IPS-NIHi11 (cell line): ENCODE measurements at places on chromosomes 2 and 18.

DNA sequence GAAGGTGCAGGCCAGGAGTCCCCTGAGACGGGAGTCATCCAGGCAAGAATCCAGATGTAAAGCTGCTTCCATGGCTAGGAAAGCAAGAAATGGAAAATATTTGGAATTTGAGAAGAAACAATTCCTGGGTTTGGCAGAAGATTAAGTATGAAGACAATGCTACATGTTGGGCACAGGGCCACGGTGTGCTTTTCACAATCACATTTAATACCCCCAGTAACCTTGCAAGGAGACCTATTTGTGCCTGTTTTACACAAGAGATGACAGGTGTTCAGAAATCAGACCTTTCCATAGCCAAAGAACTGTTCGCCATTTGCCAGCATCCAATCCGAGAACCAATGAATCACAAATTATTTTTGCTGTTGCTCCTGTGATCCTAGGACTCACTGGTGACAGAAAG, 50.5 kb downstream of the KCTD1 start:
- no peak for DNase-seq

- DNase-seq, result peak; percentile 14
Observed at GRCh38 chr18:62183578-62184195, 3.2 kb downstream of the PIGN start.

DNA sequence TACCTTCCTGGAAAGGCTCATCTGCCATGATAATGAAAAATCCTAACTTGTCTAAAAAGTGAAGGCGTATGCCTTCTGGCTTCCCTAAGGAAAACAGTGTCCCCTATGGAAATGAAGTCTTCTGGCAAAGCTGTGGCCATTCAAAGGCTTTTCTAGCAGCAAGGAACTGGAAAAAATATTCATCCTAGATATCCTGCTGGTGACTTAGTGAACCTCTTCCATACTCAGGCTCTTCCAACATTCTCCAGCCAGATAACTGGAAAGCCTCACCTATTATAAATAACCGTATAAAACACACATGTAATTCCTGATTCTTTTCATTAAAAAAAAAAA, 84.7 kb downstream of the RBMS1 start:
- DNase-seq, result no peak

- no peak for DNase-seq
Observed at GRCh38 chr18:76838182-76838581, 15.8 kb downstream of the ZNF236 start.

DNA sequence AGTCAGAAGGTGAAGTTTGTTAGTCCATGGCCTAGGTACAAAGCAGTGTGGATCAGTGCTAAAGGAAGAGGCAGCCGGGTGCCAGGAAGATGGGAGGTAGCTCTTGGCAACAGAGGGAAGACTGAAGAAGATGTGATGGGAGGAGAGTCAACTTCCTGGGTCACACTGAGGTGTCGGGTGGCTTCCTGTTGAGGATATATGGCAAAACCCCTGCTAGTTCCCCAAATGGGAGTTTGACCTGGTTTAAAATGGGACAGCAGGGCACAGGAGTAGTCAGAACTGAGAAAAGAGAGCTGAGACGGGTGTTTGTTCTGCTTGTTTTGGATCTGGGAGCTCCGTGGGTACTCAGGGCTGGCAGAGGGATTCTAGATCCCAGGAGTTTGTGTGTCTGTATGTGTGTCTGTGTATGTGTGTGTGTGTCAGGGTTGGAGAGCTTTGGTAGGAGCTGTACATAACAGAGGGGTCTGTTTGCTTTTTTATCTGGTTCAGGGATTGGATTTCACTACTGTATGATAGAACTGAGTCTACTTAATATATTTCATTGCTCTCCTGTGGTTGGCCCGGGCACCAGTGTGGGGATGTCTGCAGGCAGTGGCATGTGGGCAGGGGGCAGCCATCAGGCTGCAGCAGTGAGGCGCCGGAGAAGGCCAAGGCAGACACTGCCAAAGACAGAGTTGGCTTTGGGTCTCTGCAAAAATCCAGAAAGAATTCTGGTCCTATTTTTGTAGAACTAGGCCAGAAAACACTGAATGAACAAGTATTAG, 17.1 kb downstream of the MXD1 start:
- DNase-seq, result no peak

DNA sequence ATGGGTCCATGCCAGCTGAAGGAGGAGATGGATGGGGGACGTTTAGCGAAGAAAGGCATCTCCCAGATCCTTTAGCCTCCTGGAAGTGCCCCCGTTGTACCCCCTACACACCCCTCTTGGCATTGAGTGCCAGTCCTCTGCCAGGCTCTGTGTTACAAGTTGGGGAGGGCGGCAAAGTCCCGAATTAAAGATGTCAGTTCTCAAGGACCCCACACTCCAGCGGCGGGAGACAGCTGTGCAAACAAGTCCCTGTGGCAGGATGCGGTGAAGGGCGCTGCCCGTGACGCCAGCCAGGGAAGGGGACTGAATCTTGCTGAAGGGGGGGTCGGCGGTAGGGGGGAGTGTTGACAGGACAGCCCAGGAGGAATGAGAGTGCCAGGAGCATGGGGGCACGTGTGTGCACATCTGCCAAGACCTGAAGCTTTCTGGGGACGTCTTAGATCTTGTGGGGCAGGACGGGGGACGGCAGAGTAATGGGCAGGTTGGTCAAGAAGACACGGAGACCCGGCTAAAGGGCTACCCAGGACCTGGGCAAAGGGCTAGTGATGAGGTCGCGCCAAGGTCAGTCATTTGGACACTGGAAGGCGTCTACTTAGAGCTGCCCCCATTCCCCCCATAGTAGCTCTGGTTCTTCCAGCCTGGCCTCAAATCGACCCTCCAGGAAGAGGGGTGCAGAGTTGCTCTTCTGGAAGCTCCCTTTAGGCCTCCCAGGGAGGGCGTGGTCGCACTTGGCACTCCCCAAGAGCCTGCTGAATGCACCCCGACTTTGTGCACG, 2.8 kb upstream of the CTDSP1 start:
- no peak for DNase-seq

DNA sequence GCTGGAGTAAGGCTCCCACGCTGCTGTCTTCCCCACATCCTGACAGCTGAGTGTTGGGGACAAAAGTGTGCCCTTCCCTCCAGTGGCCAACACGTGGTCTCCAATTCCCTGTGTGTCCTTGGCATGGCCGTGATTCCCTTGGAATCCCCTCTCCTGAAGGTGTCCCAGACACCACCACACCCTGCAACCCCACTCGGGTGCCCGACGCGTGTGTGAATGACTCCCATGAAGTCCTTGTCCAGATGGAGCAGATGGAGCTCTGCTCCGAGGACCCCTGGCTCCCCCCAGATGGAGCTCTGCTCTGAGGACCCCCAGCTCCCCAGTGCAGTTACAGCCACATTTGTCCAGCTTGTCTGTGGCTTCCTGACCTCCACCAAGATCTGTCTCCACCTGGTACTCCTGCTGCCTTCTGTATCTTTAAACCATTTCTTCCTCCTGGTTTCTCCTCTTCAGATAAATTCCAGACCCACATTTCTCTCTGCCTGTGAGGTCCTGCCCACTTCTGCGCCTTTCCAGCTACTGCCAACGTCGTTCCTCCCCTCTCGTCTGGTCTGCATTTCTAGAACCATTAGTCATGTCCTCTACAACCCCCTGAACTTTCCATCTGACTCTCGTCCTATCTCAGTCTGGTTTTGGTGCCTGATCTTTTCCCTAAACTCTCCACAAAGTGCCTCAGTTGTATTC, 86.8 kb upstream of the PXDN start:
- DNase-seq, result no peak

DNA sequence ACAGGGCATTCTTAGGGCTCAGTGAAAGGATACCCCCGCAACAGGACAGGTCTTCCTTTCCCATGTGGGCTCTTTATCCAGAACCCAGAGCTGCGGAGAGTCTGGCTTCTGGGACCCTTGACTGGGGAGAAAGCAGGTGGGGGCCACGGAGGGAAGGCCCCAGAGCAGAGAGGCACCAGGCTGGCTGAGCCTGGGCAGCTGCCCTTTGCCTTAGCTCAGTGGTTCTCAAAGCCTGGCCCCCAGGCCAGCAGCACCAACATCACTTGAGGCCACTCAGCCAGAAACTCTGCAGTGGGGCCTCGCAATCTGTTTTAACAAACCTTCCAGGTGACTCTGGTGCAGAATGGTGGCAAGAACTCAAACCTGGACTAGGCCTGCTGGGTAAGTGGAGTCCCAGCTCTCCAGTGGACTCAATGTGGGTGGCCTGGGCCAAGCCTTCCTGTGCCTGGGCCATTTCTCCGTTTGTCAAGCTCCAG, 1.6 kb upstream of the TMEM37 start:
- no peak for DNase-seq

- no peak for DNase-seq
Observed at GRCh38 chr18:73535189-73535588, 612.4 kb downstream of the FBXO15 start.

DNA sequence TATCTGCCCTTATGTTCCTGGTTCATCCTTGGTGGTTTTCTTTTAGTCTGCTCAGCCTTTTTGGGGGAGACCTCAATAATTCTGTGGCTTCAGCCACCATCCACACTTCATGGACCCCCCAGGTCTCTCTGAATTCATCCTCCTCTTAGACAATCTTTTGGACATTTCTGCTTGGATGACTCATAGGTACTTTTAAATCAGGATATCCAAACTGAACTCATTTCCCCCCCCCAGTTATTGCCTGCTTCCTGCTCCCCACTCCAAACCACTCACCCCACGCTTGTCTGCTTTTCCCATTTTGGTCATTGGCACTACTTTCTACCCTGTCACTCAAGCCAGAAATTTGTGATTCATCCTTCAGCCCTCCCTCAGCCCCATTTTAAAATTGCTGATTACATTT, 78.5 kb downstream of the TANC1 start:
- no peak for DNase-seq

DNA sequence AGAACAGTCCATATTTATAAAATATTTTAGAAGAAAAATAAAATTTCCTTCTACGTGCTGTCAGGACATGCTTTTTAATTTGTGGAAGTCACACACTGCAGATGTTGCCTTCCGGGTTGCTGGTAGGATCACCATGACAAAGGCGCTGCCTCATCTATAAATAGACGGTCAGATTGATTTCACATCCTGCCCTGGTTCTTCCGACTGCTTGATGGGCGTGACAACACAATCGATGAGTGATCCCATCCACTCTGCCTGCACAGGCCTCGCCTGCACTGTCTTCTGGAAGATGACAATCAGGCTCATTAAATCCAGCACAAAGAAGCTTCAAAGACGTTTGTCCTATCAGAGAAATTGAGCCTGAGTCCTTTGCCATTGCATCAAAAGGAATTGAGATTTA, 318.9 kb upstream of the TRIB2 start:
- peak; percentile 17 for DNase-seq

DNA sequence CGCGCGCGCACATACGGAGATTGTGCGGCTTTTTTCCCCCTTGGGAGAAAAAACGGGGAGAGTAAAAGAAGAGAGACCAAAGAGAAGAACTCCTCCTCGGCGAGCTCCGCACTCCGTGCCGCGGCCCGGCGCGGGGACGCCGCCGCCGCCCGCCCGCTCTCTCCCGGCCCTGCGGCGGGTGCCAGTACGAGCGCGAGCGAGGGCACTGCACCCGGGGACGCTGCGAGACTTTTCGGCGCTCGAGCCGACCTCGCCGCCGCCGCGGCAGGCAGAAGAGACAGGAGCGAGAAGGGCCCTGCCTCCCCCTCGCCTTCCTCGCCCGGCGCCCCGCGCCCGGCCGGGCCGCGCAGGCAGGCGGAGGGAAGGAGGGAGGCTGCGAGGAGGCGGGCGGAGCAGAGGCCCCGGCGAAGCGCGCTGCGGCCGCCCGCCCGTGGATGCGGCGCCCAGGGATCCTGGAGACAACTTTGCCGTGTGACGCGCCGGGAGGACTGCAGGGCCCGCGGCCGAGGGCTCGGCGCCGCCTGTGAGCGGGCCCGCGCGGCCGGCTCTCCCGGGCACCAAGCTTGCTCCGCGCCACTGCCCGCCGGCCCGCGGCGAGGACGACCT, 857 bp upstream of the INHBB start:
- no peak for DNase-seq

- no peak for DNase-seq
Observed at GRCh38 chr2:180161415-180161814, 154.3 kb upstream of the CWC22 start.

DNA sequence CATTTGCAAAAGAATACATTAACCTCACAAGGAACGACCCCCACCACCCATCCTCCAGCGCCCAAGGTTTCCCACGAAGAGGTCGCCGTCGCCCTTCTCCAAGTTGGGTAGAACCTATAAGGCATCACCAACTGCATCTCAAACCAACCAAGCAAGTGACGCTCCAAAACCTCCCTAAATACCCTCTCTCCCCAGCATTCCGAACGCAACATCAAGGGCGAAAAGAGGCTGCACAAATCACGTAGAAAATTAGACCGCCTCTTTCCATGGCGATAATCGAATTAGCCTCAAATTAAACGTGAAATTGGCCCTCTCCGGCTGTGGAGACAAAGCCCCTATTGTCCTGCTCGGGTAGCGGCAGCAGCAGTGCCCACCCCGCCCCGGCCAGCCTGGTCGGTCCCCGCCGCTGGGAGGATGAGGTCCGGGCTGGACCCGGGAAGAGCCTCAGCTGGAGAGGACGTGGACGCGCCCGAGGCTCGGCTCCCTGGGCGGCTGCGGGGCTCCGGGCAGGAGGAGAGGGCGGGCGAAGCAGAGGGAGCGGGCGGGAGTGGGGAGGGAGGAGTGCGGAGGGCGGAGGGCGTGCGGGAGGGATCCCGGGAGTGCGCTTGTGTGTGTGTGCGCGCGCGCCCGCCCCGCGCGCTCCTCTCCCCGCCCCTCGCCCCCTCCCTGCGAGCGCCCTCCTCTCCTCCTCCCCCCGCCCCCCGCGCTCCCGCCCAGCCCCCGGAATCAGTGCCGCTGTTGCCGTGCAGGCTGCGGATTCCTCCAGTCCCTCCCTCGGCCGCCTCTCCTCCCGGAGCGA, at the start of gene SPTBN1:
TSS of gene SPTBN1 (plus strand) at position 765 of the 799 bp plus-strand sequence. CDS start 70,092 bp downstream, outside the sequence.
- DNase-seq, result peak; percentile 92

DNA sequence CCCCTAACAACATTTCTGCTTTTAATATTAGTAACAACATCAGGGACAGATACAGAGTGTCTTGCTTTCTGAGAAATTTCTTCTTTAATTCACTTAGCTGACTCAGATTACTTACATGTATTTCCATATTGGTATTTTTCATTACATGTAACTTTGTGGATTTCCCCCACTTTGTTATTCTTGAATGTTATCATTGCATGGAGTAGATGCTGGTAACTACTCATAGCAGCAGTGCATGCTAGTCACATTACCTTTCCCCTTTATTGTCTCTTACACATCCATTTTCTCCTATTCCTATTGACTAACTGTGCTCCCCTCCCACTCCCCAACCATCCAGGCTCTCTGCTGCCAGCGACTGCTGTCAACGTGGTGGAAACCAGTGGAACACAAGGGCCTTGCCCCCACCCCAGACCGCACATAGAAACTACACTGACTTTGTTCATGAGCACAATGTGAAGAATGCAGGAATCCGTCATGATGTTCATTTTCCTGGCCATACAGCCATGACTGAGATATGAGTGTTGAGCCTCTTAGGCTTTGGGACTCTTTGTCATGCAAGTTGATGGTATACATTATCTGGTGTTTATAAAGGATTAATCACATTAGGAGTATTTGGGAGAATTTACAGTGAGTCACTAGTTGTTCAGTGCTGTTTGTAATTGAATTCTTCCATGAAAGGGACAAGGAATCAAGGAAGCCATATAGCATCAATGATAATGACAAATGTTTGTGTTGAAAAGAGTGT, 91.0 kb downstream of the EPB41L5 start:
- DNase-seq, result no peak

- no peak for DNase-seq
Observed at GRCh38 chr2:114821055-114821454, 378.6 kb downstream of the DPP10 start.
